Activated CD4-positive, CD25-positive, alpha-beta regulatory T cell (primary cell): ENCODE measurements at places on chromosomes 4 and X.

- DNase-seq, result no peak
These were observed 37.8 kb upstream of the GPR101 start for GRCh38 chrX:137071596-137071995.

DNA sequence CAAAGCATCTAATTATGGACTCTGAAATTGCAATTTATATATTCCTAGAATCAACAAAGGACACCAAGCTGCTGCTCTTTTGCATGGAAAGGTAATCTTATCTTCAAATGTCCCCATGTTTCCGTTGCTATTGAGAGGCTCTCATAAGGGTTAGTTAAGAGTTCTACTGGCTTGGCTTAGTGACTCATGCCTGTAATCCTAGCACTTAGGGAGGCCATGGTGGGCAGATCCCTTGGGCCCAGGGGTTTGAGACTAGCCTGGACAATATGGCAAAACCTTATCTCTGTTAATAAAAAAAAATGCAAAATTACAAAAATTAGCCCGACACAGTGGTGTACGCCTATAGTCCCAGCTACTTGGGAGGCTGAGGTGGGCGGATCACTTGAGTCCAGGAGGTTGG is 93.4 kb upstream of the RAPGEF2 start:
- no peak for DNase-seq

DNA sequence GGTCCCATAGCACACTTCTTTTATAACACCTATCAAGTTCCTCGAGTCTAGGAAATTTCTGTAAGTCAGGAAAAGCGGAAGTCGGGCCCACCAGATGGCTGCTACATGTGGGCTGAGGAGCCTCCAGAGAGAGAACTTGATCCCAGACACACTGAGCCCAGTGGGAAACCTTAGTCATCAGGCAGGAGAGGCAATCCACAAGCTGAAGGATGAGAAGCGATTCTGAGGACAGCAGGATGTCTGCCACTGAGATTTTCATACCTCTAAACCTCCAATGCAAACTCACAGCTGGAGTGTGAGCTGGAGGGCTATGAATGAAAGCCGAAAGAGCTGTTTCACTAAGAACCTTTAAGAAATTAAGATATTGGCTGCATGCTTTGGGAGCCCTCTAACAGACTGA is 52.6 kb upstream of the PDHA1 start:
- no peak for DNase-seq

- DNase-seq, result no peak
These were observed 80.9 kb downstream of the RFC1 start for GRCh38 chr4:39285111-39285795.

GRCh38 chr4:79611026-79611425 is 203.0 kb upstream of the GK2 start:
- no peak for DNase-seq

DNA sequence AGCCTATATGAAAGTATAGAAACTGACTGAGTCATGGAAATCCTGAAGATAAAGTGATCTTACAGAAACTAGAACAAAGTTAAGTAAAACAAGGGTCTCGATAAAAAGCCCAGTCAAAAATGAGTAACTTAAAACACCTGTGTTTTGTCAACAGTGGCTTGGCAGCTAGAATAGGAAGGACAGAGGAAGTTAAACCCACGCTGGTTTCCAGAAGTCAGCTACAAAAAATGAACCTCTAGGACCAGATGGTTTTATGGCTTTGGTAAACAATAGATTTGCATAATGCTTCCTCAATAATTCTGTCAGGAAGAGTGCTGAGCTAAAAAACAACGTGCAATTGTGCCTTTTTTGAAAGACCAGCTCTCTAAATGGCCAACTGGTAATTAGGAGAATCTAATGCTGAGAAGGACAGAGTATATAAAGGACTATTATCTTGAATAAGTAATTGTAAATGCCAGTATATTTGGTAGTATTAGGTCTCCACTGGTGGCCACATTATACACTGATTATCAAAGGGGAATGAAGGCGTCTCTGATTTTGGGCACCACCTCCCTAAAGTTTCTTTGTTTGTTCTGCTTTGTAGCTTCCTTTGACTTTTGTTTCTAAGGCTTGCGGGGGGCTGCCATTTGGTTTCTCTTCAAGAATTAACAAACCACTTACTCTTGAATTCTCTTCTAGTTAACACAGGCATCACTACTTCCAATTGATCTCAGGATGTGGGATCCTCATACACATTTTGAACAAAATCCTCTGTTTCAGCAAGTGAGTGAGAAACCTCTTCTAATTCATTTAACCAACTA is 72.2 kb upstream of the PPP3CA start:
- no peak for DNase-seq

DNA sequence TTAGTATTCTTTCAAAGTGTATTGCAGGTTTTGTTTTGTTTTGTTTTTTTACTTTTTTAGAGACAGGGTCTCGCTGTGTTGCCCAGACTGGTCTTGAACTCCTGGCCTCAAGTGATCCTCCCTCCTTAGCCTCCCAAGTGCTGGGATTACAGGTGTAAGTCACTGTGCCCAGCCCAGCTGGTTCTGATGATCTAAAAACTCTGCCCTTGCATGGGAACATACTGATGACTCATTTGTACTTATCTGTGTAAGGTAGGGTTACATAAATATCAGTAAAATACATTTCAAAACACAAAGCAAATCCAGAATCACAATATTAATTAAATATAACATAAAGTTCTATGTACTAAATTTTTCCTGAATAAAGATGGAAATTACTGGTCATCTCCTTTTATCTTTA is 7.4 kb upstream of the SLC9B1 start:
- DNase-seq, result no peak

GRCh38 chr4:155591738-155592143 is 74.9 kb upstream of the GUCY1A1 start:
- DNase-seq, result no peak

DNA sequence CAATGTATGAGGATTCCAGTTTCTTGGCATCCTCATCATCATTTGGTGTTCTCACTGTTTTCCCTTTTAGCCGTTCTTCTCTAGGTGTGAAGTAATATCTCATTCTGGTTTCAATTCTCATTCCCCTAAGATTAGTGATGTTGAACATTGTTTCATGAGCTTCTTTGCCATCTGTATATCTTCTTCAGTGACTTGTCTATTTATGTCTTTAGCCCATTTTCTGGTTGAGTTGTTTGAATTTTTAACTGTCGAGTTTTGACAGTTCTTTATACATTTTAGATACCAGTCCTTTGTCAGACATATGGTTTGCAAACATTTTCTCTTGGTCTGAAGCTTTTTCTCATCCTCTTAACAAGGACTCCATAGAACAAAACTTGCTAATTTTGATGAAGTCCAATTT is 101.1 kb downstream of the NHSL2 start:
- no peak for DNase-seq
